ENCODE measurements at places on chromosomes 5 and 9.

GRCh38 chr5:75148051-75148450 is 88.6 kb downstream of the ANKRD31 start:
- DNase-seq, result no peak

- DNase-seq, result no peak
Observed at GRCh38 chr5:148556835-148557234, 97.5 kb downstream of the HTR4 start.

DNA sequence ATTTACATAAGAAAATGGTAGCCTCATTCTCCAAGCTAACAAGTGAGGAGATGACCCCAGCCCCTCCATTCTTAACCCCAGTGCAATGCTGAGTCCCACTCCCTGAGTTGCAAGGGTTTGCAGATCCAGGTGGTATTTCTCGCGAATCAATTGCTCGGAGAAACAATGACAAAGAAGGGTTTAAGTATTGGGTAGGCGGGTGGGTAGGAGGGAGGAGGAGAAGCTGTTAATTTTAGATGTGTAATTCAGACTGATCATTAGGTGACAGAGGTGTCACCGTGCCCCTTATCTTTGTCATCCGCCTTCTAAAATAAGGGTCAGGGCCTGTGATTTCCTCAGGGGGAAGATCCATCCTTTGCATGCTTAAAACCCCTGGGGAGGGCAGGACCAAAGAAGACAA is 17.0 kb upstream of the SH3RF2 start:
- no peak for DNase-seq

DNA sequence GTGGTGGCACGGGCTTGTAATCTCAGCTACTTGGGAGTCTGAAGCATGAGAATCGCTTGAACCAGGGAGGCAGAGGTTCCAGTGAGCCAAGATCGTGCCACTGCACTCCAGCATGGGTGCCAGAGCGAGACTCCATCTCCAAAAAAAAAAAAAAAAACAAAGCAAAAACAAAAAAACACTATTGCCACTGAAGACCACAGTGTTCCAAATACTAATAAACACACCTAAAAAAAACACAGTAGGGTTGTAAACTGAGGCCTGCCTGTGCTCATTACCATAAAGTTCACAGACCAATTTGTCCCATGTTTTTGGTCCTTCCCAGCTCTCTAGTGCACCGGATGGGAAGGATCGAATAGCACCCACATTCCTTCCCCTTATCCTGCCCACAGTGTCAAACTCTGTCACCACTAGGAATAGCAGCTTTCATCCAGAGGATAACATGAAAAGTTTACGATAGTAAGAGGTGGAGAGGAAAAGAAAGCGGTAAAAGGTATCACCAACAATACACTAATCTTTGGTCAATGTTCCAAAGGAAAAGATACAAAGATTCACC is 49.2 kb downstream of the MYO10 start:
- DNase-seq, result no peak

- DNase-seq, result no peak
Observed at GRCh38 chr5:41524174-41524573, 13.8 kb upstream of the PLCXD3 start.

- DNase-seq, result no peak
Observed at GRCh38 chr9:36135741-36136271, 727 bp upstream of the GLIPR2 start.

- DNase-seq, result no peak
Observed at GRCh38 chr9:107740088-107740980, 250.8 kb upstream of the KLF4 start.

GRCh38 chr5:1294206-1294834 is 548 bp downstream of the TERT start:
- no peak for DNase-seq

DNA sequence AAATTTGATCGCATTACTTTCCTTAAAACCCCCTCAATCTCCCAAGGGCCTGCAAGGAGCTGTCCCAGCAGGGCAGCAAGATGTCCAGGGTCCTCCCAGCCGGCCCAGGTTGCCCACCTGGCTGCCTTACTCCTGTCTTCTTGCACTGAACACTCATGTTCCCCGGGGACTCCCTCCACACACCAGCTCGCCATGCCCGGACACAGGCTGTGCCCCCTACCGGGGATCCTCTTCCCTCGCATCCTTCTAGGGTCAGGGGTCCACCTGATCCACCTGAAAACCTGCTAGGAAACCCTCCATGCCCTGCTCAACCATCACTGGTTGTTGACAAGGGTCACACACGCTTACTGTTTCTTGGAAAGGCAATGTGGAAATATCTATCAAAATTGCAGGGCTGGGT is 172.0 kb upstream of the MSX2 start:
- no peak for DNase-seq

DNA sequence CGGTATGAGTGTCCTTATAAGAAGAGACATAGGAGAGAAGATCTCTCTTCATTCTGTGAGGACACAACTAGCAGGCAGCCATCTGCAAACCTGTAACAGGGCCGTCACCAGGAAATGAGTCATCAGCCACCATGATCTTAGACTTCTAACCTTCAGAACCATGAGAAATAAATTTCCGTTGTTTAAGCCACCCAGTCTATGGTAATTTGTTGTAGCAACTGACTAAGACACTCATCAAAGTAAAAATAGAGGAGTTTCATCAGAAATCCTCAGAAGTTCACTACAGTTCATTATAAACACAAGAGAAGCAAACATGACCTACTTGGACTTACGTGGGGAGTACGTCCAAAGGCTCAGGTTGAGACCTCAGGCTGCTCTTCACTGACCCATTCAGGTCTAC is 357.7 kb downstream of the SEMA5A start:
- no peak for DNase-seq

- DNase-seq, result no peak
Observed at GRCh38 chr5:130290219-130290618, 386.0 kb downstream of the CHSY3 start.

DNA sequence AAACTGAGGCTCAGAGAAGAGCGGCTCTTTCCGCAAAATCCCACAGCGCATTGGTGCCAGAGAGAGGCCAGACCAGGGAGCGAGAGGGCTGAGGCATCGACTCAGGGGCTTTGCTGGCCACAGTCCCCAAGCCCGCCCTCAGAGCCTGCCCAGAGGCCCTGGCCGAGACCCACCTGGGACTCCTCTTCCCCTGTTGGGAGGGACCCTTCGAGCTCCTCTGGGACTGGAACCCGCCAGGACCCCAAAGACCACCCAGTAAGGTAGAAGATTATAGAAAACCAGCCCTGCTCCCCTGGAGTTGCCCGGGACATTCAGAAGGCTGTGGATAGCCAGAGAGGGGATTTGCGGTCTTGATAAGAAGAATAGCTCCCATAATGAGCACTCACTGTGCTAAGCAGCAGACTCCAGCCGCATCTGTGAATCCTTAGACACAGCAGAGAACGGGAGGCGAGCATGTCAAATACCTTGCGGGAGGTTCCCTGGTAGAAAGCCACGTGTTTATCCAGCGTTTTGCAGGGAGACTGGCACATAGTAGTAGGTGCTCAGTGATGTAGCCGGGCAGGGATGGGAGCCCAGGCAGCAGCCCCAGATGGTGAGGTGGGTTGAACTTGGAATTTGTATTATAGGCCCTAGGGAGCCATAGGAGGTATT is 651 bp upstream of the AK1 start:
- no peak for DNase-seq

- DNase-seq, result no peak
Observed at GRCh38 chr9:72351538-72352453, 13.2 kb downstream of the ZFAND5 start.

DNA sequence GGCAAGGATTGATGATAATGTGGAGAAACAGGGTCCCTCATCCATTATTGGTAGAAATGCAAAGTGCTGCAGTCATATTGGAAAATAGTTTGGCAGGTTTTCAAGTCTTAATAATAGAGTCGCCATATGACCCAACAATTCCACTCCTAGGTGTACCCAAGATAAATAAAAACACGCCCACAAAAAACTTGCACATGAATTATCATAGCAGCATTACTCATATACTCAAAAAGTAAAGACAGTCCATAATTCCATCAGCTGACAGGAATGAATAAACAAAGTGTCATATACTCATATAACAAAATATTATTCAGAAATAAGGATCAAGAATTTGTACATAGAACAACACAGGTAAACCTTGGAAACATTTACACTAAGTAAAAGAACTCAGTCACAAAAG is 242.9 kb upstream of the FTMT start:
- no peak for DNase-seq

DNA sequence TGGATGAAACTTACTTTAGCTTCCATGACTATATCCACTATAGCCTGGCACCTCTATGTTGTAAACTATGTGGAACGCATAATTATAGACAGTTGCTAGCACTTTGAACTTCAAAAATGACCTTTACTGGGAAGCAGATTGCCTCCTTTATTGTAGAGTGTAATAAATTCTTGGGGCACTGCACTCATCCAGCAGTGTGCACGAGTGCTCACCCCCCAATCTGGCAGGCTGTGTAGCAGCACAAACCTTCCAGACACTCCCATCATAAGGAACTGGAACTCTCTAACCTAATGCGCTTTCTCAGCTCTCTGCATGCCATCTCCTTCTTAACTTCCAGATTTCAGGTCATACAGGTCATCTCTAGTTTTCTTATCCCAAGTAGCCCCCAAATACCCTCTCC is 1.5 kb upstream of the PDE6A start:
- no peak for DNase-seq

DNA sequence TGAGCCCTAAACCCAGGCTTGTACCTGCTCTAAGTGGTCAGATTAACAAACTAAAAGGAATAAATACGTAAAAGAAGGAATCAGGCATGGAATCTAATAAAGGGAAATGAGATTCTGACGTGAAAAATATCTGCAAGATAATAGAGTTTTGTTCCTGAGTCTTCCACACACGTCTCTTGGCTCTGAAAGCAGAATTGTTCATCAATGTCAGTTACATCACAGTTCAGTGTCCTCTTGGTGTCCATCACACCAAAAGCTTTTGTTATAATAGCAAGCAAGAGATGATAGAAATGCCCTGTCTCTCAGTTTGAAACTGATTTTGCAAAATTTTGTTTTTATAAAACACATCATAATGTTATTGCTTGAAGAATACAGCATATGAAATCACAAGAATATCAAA is 34.7 kb upstream of the NMUR2 start:
- no peak for DNase-seq

DNA sequence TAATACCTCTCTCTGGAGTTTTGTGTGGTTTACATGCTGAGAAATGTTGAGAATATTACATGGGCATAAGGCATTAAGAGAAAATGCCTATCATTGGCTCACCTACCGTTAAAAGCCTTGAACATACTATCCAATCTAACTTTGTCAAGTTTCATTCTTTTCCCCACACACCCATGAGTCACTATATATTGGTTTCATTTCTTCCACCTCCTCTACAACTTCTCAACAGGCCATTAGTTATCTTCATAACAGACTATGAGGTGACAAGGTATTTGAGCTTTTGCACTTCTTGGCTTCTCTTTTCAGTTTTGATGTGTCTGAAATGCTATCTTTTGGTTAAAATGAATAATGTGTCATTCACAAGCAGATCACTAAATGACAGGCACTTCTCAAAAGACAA is 288.0 kb downstream of the KCNN2 start:
- DNase-seq, result no peak

- DNase-seq, result no peak
Observed at GRCh38 chr5:64144425-64145215, 21.0 kb upstream of the RNF180 start.

GRCh38 chr5:58259685-58260152 is 200.2 kb downstream of the PLK2 start:
- DNase-seq, result no peak

GRCh38 chr5:2143646-2144353 is 261.1 kb upstream of the IRX4 start:
- DNase-seq, result no peak

DNA sequence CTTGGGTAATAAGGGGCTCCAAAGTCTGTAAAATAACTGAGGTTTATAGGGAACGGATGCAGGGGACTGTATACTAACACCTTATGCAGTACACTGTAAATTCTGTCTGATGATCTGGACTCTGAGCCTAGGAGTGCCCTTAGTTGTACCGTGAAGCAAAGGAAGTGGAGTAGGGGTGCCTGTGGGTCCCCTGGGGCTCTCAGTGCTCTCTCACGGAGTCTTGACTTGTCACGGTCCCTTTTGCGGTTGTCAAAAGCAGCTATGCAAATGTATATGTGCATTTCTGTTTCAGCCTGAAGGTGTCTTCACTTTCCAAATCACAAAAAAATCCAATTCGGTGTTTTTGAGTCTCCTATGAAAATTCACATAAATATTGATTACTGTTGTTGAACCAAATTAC is 17.8 kb downstream of the DMRT1 start:
- DNase-seq, result no peak

DNA sequence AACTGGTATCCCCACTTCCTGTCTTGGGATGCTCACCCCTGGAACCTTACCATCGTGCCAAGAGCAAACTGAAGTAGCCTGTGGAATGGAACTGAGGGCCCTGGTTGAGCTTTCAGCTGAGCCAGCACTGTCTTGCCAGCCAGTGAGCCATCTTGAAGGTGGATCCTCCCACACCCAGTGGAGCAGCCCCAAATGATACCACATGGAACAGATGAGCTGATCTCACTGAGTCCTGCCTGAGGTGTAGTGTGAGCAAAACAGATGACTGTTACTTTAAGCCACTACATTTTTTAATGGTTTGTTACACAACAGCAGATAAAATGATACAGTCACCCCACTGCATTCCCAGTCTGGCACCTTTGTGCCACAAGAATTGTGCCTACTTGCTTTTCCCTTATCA is 2.2 kb upstream of the PCYOX1L start:
- DNase-seq, result no peak

DNA sequence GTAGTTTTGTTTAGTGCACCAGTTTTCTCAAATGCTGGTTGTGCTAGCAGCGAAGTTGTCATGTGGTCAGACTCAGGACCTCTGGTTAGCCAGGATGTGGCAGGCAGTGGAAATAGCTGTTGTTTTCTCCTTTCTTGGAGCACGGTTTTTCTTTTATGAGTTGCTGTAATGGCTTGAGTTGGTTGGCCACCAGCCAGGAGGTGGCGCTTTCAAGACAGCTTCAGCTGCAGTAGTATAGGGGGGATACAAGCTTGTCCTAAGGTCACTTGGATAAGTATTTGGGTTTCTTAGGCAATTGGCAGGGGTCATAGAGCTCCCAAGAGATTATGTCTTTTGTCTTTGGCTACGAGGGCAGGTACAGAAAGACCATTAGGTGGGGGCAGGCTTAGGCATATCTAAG is 274.2 kb upstream of the TARS1 start:
- no peak for DNase-seq

GRCh38 chr5:15746833-15747232 is 246.9 kb downstream of the FBXL7 start:
- no peak for DNase-seq

DNA sequence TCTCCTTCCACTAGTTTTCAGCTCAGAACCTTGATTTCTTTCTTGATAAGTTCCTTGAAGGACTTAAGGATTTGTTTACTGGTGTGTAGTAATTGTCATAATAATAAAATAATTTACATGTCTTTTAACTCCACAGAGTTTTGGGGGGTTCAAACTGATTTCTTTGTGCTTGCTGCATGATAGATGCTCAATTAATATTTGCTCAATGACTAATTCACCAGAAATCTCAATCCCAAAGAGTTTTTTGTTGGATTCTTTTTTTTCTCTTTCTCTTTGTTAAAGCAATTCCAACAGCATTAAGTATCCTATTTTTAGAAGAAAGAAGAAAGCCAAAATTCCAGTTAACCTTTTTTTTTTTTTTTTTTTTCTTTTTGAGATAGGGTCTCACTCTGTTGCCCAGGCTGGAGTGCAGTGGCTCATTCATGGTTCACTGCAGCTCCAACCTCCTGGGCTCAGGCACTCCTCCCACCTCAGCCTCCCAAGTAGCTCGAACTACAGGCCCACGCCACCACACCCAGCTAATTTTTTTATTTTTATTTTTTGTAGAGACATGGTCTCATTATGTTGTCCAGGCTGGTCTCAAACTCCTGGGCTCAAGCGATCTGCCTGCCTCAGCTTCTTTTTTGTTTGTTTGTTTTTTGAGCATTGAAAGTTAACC is 10.8 kb downstream of the FAF2 start:
- DNase-seq, result no peak

GRCh38 chr9:127154003-127154389 is 31.6 kb upstream of the ANGPTL2 start:
- no peak for DNase-seq

Data from cortex of kidney (tissue), 1 donor.